ENCODE measurements at places on chromosomes 12 and 14.

DNA sequence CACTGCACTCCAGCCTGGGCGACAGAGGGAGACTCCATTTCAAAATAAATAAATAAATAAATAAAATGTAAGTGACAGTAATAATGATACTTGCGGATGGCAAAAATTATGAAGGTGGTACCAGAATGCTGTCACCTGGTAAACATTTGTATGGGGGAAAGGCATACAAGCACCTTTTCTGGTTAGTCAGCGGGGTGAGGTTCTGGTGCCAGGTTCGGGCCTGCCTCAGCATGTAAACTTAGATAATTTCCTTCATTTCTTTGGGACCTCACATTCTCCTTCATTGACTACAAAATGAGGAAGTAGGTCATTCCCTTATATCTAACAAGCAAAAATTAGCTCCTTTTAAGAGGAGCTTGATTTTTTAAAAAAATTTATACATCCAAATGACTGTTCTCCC is 10.8 kb downstream of the VTI1B start:
- no peak for DNase-seq

- no peak for DNase-seq
These were observed 27.7 kb upstream of the PEX5 start for GRCh38 chr12:7161811-7162210.

- no peak for DNase-seq
These were observed 126.7 kb upstream of the AEBP2 start for GRCh38 chr12:19312637-19313036.

GRCh38 chr12:106886932-106887331 is 68.8 kb upstream of the TMEM263 start:
- DNase-seq, result no peak

DNA sequence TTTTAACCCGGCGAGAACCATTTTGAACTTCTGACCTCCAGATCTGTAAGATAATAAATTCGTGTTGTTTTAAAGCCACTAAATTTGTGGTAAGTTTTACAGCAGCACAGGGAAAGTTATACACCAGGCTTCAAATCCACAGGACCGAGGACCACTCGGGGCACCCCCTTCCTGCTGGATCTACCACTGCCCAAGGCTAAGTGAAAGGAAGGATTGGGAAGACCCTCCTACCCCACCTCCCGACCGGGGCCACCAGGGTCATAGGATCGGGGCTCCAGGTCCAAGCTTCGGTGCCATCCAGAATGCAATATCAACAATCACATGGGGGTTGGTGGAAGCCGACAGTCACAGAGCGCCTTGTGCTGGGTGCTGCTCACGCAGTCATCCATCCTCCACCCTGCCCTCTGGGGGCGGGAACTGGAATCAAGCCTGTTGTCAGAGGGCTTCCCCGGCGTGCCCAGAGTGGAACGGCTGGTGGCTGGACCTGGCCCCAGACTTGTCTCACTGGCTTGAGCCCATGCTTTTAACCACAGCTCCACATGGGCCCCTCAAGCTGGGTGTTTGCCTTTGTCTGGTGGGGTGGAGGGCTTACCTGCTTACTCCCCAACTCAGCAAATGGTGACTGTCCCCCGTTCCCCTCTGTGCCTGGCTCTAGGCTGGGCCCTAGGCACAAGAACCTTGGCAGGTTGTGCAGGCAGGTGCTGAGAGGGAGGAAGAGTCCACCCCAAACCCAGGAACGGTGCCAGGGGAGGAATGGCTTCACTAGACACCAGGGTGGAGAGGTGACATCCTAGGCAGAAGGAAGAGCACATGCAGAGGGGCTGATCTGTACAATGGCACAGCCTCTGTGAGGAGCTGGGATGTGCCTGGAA is 180.3 kb upstream of the RTL1 start:
- DNase-seq, result no peak

DNA sequence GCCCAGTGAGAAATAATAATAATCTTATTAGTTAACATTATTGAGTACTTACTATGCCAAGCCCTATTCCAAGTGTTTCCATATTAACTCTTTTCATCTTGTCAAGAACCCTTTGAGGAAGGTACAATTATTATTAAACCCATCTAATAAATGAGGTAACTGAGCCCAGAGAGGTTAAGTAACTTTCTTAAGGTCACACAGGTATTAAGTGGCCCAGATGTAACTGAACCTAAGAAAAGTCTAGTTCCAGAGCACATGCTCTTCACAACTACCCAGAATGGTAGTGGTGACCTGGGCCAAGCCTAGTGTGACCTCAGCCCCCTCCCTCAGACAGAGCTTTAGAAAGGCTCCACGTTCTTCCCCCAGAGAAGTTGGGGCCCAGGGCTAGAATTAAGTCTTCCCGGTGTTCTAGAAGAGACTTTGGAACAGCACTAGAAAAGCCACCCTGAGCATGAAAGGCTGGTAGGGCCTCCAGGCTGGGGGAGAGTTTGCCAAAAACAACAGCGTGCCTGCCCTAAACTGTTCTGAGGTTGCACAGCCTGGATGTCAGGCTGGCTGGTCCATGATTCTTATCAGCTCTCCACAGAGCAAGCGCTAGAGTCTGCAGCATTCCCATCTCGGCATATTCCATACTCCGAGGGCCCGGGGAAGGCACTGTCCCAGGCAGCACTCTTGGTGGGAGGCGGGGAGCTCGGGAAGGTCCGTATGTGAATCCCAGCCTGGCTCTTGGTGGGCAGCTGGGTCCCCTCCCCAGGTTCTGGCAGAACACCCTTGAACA is 41.3 kb upstream of the CTDSP2 start:
- no peak for DNase-seq

GRCh38 chr12:54479421-54479820 is 6.0 kb upstream of the GTSF1 start:
- DNase-seq, result no peak

DNA sequence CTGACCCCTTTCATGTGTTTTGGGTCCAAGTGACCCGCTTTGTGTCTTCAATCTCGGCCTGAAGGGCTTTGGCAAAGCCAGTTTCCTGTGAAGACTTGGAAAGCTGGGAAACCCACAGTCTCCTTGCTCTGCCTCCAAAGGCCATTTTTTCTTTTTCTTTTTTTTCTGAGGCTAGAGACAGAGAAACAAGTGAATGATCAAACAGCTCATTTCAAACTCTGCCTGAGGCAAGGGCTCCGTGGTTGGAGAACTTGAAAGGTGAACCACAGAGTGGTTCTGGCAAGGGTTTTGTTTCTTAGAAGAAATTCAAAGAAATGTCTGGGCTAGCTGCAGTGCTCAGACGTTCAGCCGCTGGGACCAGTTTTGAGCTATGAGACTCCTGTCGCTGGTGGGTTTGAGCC is 62.7 kb downstream of the ERH start:
- no peak for DNase-seq

GRCh38 chr12:22321638-22322037 is 12.9 kb downstream of the ST8SIA1 start:
- no peak for DNase-seq

DNA sequence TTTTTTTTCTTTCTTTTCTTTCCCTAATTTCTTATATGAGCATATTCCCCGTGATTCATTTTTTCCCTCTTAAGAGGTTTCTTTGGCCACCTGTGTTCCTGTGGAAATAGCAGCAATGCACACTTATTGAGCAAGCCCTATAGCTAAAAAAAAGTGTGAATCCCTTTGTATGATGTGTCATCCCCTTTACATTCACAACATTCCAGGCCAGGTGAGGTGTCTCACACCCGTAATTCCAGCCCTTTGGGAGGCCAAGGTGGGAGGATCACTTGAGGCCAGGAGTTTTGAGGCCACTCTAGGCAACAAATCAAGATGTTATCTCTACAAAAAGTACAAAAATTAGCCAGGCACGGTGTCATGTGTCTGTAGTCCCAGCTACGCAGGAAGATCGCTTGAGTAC is 700.4 kb upstream of the TBX3 start:
- DNase-seq, result no peak

- no peak for DNase-seq
These were observed 322.9 kb downstream of the TMEM117 start for GRCh38 chr12:44158746-44159145.

DNA sequence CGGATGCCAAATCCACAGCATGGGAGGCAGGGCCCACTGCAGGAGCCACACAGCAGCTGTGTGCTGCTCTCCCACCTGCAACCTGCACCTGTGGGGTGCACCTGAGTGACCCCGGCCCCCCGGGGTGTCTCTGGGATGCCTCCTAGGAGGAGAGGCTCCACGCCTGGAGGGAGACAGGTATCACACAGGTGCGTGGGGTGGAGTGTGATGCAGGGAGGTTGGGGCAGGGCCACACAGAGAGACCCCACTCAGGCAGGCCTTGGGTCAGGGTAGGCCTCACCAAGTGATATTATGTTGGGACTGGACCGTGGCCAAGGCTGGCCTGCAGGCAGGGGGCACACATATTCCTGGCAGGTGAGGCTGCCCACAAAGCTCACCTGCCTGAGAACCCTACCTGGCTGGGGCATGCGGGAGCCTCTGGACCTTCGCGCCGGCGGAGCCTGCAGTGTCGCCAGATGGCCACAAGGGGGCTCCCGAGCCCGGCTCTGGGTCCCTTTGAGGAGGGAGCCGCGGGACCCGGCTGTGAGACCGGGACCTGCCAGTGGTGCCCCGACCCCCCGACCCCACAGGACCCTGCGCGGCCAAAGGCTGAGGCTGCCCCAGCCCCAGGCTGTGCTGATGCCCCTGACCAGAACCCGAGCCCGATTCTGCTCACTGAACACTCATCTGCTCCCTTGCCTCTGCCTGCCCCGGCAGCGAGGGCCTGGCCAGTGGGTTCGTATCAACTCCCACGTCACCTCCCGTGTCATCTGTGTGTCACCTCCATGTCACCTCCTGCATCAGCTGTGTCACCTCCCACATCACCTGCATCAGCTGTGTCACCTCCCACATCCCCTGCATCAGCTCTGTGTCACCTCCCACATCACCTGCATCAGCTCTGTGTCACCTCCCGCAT is 11.4 kb downstream of the TMEM121 start:
- peak; percentile 42 for DNase-seq

DNA sequence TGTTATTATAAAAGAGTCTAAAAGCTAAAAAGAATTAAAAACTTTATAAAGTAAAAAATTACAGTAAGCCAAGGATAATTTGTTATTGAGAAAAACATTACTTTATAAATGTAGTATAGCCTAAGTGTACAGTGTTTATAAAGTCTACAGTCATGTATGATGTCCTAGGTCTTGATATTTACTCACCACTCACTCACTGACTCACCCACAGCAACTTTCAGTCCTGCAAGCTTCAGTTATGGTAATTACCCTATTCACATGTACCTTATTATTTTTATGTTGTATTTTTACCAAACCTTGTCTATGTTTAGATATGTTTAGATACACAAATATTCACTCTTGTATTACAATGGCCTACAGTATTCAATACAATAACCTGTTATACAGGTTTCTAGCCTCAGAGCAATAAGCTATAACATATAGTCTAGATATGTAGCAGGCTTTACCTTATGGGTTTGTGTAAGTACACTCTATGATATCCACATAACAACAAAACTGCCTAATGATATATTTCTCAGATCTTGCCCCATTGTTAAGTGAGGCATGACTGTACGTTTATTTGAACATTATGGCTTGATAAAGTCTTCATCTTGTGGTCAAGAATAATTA is 113.7 kb upstream of the KITLG start:
- DNase-seq, result no peak

GRCh38 chr12:57614178-57614947 is 3.1 kb downstream of the ARHGEF25 start:
- no peak for DNase-seq

- no peak for DNase-seq
These were observed 6.2 kb downstream of the SLC41A2 start for GRCh38 chr12:104951759-104952509.

DNA sequence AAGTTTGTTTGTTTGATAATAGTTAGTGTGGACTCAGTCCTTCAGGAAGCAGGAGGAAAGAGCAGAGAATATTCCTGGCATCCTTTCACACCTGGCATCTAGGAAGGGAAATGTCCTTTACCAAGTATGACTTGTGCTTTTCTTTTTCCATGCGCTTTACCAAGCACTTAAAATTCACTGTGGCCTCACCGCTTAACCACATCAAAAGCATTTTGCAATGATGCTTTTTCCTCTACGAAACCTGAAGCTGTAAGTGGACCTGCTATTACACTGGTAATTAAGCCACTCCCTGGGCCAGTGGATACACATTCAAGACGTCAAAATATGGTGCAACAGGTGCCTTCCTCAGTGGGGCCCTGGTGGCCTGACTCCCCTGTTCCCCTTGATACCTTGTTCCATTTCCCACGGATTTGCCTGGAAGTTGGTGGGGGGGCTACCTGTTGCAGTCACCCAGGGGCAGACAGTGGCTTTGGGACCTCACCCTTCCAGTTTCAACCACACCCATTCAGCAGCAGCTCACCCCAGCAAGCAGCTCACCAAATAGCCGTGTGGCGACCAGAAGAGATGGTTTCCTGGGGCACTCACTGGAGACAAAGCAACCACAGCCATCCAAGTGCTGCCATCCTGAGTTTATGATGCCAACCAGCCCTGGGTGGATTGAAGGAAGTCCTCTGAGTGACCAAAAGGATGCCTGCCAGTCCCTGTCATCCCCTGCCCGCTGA is 14.2 kb upstream of the FZD10 start:
- DNase-seq, result no peak

GRCh38 chr14:101004954-101005353 is 101.4 kb upstream of the RTL1 start:
- no peak for DNase-seq

- DNase-seq, result no peak
These were observed 268.9 kb downstream of the SUDS3 start for GRCh38 chr12:118645219-118645618.

DNA sequence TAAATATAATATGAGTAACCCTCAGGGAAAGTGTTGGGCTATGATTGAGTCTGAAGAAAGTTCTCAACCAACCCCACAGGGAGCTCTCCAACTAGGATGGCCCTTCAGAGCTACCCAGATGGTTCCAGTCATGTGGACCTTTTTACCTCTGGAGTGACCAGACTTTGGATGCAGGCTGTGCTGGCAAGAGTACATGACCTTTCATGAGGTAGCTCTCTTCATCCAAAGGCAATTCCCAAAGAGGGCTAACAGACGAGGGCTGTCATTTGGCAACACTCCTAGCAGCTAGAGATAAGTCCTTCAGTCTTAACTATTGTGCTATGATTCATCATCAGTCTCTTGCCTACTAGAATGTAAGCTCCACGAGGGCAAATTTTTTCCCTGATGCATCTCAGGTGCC is 75.4 kb downstream of the DUSP6 start:
- DNase-seq, result no peak

GRCh38 chr14:22721213-22721612 is 45.3 kb upstream of the OXA1L start:
- DNase-seq, result no peak

DNA sequence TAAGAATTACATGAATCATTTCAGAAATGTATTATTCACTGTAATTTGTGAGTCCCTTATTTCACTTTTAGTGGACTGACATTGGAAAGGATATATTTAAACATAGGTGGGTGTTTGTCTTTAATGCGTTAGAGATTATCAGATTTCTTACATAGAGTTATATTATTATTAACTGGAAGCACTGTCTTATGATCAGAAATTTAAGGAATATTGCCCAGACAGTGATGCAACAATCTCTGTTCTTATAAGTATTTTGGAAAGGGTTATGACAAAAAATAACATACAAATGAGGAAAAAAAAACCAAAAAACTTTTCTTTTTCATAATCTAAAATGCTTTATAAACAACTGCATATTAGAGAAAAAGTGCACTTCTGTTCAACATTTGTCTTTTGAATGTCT is 836.6 kb downstream of the SLC6A15 start:
- DNase-seq, result no peak
